Hematopoietic multipotent progenitor cell (in vitro differentiated cells): ENCODE measurements at places on chromosomes 3 and 15.

GRCh38 chr15:23797747-23798446 is 110.8 kb upstream of the NDN start:
- DNase-seq, result no peak

- no peak for DNase-seq
Measured at GRCh38 chr3:63753567-63753966, 65.5 kb upstream of the C3orf49 start.

DNA sequence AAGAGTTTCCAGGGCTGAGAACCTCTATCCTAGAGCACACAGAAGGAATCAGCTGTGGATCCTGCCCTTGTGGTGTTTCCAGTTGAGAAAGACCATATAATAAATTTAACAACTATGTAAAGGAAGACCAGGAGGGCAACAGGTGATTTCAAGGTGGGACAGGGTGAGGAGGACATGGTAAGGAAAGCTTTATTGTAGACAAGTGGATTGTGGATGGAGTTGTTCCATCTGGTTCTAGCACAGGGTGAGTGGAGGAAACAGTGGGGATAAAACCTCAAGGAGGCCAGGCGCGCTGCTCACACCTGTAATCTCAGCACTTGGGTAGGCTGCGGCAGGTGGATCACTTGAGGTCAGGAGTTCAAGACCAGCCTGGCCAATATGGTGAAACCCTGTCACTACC is 17.1 kb downstream of the SIAH2 start:
- DNase-seq, result no peak

- DNase-seq, result no peak
Measured at GRCh38 chr3:43696881-43697280, 6.1 kb downstream of the ABHD5 start.

- DNase-seq, result no peak
Measured at GRCh38 chr3:63030666-63031065, 155.4 kb upstream of the CADPS start.

DNA sequence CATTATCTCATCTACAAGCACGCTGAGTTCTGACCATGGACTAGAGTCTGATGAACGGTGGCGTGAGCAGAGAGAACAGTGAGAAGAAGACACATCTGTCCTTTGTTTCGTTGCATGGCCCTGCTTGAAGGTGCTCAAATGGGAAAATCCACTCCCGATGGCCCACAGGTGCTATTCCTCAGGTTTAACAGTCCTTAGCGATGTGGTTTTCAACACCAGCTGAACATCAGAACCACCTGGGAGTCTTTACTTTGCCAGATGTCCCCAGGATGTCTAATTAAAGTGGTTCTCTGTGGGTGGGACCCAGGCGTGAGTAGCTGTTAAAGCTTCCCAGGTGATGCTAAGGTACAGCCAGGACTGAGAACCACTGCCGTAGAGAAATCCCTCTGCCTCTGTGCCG is 13.0 kb downstream of the ADAMTS17 start:
- DNase-seq, result no peak

GRCh38 chr3:45583021-45583851 is 11.3 kb upstream of the LIMD1 start:
- no peak for DNase-seq

DNA sequence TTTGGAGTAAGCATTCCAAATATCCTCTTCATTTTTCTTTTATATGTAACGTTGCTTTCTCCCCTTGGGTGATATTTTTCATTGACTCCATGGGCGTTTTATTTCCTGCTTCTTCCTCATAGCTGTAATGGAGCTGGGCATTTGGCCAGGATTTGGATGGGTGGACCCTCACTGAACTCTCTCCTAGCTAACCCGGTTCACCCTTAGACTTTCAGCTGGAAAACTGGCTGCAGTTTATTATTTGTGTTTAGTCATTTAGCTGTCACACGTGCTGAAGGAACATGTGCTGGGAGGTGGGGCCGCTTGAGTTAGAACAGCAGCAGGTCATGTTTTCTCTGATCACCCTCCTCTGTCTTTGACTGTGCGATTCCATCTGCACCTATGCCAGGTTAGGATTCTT is 407.6 kb downstream of the ZIC1 start:
- no peak for DNase-seq

DNA sequence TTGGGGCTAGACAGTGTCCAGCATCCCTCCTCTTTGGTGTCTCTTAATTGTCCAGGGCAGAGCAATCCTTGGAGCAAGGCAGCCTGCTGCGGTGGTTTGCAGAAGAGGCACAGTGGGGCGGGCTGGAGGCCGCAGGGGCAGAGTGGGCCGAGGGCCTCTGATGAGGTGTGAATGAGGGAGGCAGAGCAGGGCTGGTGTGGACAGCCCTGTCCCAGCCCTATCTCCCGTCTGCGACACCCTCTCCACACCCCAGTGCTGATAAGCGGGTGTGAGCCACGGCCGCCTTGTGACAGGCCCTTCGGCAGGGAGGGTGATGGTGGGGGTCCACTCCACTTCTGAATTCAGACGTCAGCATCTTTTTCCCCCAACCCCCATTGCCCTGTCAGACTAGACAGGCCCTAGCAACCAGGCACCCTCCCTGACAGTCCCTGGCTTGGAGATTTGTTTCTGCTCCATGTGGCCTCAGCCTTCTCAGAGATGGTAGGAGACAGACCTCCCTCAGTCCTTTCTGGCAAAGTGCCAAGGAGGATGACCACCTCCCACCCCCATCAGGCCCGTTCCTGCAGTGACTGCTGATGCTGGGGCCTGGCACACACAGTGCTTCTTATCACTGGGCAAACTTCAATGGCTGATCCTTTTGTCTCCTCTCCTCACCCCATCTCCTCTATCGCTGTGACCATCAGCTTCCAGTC is 37.3 kb downstream of the EXOG start:
- no peak for DNase-seq

GRCh38 chr3:128329491-128330213 is 137.0 kb downstream of the DNAJB8 start:
- no peak for DNase-seq

GRCh38 chr3:140571836-140572235 is 106.0 kb upstream of the TRIM42 start:
- no peak for DNase-seq

GRCh38 chr3:115616461-115616860 is 6.8 kb upstream of the GAP43 start:
- DNase-seq, result no peak

DNA sequence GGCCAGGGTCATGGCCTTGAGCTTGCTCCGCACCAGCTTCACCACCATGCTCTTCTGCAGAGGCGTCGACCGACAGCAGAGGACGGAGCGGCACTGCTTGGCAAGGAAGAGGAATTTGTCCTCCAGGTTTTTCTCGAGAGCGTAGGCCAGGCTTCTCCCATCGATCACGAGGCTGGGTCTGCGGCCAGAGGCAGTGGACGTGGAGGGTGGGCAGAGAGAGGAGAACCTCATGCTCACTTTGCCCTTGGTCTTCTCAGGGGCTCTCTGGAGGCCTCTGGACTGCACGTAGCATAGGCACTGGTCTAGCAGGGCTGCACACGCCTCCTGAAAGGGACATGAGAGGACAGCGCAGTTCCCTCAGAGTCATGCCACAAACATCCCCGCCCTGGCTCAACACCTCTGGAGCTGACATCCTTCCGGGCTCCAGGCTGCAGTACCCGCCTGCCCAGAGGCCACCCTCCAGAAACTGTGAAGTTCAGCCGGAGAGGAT is 168.3 kb downstream of the ATP10A start:
- no peak for DNase-seq

DNA sequence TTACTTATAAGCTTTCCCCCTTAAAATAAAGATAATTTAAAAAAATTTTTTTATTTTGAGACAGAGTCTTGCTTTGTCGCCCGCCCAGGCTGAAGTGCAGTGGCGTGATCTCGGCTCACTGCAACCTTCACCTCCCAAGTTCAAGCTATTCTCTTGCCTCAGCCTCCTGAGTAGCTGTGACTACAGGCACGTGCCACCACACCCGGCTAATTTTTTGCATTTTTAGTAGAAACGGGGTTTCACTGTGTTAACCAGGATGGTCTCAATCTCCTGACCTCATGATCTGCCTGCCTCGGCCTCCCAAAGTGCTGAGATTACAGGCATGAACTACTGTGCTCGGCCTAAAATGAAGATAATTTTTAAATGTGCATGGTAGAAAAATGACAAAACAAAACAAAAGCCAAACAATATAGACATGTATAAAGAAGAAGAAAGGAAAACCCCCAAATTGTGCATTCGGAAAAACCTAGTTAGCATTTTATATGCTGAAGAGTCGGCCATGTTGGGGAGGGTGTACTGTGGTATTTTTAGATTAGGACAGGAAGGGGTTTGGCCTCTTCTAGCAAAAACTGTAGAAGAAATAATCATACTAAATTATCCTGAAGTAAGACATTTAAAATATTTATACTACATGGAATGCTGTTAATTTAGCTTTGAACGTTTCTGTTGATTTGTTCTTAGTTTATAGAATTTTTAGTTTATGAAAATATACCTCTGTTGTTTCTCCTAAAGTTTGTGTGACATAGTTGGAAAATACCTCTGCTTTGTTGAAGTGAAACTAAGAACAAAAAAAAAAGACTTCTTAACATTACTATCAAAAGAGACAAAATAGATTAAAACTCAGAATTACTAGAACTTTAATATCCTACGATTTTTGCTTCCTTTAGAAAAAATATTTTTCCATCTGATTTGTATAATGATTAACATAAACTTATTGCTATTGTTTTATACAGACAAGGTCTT is 7.4 kb downstream of the APPL1 start:
- no peak for DNase-seq

GRCh38 chr3:10867384-10867783 is 51.4 kb downstream of the SLC6A11 start:
- no peak for DNase-seq

GRCh38 chr3:30685267-30685667 is 78.9 kb downstream of the TGFBR2 start:
- no peak for DNase-seq

DNA sequence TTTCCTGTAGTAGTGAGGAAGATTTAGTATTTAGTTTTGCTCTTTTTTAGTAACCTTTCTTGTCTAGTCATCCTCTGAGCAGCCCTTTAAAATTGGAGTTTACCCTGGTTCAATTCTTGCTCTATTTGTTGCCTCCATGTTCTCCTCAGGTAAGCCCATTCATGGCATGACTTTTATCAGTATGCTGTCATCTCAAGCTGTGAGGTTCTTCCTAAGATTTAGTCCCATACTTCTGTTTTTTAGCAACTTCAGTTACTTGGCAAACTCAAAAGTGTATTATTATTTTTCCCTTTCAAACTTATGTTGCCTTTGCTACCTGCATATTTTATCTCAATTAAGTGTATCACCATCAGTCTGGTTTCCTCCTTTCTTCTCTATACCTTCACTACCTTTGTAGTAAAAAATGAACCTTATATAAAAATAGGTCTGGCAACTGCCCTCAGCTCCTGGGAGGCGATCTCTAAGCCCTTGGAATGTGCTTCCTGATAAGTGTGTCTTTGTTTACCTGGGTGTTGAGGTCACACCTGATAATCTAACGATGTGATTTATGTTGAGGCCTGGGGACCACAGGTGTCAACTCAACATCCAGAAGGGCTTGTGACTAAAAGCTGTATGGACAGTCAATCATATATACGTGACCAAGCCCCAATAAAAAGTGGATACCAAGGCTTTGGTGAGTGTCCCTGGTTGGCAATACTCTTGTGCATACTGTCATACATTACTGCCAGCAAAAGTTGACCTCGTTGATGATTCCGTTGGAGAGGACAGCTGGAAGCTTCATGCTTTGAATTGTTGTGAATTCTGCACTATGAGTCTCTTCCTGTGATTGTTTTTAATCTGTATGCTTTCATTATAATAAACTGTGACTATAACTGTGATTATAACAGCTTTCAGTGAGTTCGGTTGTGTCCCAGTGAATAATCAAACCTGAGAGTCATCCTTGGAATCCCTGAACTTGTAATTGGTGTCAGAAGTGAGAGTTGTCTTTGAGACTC is 3.9 kb downstream of the NSUN3 start:
- DNase-seq, result no peak

GRCh38 chr3:128813097-128813496 is 66.3 kb upstream of the ACAD9 start:
- DNase-seq, result no peak

DNA sequence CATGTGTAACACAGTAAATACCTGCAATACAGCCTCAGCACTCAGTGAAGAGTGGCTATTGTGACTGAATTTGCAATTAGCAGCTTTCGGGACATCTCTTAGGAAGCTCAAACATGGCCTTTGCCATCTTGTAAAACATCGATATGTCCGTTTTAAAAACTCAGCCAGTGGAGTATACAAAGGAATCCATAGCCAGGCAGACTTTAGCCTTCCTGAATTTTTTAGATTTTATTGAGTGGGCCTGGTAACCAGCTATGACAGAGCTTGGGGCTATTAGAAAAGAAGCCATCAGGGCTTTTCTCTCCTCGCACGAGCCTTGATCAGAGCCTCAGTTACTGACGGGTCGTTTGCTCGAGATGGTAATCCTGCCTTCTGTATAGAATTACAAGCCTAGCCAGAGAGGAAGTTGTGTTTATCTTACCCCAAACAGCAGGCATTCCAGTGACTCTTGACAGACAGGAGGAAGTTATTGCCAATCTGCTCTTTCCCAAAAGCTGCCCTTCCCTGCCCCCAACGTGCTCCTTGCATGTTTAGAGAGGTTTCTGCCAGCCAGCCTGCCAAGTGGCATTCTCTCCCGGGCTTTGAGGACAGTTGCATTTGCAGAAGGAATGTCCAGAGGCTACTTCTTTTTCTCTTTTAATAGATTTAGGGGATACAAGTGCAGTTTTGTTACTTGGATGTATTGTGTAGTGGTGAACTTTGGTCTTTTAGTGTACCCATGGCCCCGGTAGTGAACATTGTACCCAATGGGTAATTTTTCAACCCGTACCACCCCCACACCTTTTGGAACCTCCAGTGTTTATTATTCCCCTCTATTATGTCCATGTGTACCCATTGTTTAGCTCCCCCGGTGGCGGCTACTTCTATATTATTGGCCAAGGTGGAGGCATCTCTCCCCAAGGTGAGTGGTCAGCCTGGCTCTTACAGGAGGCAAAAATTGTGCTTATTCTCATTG is 40.6 kb downstream of the ITPR1 start:
- DNase-seq, result no peak

- no peak for DNase-seq
Measured at GRCh38 chr3:136714020-136714419, 38.2 kb downstream of the STAG1 start.

DNA sequence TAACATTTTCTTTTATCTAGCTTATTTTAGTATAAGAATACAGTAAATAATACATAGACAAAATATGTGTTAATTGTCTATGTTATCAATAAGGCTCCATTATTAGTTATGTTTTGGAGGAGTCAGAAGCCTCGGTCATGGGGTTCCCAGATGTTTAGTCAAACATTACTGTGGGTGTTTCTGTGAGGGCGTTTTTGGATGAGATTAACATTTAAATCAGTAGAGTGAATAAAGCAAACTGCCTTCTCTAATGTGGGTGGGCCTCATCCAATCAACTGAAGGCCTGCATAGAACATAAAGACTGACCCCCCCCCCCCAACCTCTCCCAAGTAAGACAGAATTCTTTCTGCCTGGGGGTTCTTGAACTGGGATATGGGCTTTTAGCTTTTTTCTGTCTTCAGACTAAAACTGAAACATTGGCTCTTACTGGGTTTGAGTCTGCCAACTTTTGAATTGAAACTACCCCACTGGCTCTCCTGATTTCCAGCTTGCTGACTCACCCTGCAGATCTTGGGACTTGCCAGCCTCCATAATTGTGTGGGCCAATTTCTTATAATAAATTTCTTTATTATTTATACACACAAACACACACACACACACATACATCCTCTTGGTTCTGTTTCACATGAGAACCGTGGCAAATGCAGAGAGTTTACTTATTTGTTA is 192.0 kb downstream of the TPRG1 start:
- no peak for DNase-seq

- no peak for DNase-seq
Measured at GRCh38 chr15:79678032-79678701, 218.6 kb downstream of the MTHFS start.

- no peak for DNase-seq
Measured at GRCh38 chr3:148873270-148873927, 8.3 kb downstream of the CPA3 start.
